HFFc6 (cell line): ENCODE measurements at places on chromosomes 7 and 10.

DNA sequence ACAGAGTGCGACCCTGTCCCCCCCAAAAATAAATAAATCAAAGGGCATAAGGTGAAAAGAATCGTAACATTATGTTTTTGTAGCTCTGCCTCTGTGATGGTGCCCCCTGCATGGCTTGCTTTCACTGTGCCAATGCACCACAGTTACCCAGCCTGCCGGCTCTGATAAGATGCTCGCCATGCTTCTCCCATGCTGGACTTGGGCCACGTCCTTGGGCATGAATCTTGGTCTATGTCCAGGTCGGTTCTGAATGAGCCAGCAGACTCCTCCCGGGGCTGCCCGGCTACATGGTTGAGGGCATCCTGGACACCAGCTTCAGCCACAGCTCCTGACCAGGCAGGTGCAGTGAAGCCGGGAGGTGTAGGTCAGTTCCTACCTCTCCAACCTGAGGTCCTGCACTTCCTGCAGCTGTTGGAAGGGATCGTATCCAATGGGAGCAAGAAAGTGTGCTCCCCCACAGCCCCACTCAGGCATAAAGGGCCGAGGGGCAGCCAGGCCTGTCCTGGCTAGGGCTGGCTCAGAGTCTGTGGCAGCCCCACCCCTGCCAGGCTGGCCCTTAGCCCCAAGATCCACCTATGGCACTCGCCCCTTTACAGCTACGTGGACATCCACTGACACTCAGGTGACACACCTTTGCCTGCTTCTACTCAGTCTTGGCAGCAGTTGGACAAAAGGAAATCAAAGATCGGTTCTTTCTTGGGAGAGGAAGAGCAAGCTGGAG is 34.1 kb downstream of the CHST3 start:
- no peak for DNase-seq

DNA sequence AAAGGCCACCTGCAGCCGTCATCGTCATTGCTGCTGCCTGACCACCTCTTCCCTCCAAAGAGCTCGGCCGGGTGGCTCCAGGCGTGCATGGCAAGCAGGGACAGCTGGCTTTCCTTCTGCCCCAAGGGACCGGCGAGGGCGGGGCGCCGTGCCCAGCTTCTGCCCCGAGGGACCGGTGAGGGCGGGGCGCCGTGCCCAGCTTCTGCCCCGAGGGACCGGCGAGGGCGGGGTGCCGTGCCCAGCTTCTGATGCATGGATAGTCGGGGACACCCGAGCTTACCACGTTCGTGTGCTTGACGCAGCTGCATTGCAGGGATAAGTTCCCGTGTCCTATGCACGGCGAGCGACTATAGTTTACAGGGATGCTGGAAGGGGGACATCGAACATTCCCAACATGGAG is 27.0 kb downstream of the CFAP46 start:
- DNase-seq = no peak

DNA sequence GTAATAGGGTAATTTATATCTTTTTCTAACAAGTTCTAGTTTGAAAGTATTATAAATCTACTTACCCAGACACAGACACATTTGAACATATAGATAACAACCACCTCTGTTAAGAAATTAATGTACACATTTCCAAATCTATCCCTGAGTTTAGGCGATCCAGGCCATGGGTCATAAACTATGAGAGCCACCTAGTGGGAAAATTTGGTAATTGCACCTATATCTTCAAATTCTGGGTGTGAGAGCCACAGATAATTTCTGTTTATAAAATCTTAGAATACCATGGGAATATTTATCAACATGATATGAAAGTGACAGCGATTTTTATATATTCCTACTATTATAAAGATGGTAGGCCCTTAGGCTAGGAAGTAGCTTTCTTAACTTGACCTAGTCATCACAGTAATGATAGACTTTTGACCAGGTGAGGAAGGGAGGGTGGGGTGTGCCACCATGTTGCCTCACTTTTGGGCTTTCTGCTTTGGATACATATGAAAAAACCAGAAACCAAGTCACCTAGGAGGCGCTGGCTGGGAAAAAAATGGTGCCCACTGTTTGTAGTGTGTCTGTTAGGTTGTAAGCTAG is 8.0 kb upstream of the EPHA1 start:
- DNase-seq = peak; percentile 39

DNA sequence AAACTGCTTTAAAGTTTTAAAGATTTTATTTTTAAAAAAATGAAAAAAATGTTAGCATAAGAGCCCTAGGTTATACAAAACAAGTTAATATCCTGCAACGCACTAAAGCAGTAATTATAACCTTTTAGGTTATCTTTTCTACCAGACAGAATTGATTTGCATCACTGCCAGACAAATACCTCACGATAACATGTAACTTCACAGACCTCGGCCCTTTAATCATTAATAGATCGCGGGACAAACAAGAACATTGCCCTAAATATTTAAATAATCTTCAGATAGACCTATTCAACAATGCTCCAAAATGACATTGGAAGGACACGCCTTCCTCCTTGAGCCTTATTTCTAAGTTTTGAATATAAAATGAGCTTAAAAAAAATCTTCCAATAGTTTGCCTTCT is 23.8 kb upstream of the C7orf33 start:
- DNase-seq = no peak

GRCh38 chr7:134532180-134532953 is 5.0 kb downstream of the AKR1B10 start:
- DNase-seq = no peak

DNA sequence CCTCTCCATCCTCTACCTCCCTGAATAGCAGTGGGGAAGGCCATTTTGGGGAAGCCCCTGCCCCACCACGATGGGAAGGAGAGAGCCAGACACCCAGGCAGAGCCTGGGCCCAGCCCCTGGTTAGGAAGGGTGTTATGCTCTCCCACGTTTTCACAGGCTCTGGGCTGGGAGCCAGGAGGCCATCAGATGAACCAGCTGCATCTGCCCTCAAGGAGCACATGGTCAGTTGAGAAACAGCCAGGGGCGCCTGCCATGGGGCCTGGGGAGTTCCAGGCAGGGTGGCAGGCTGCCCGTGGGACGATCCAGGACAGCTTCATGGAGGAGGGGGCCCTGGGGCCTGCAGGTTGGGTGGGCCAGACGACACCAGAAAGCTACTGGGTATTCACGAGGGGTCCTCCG is 47.5 kb downstream of the CAMK2B start:
- DNase-seq = no peak

- DNase-seq = no peak
Measured at GRCh38 chr7:87316097-87316700, 29.3 kb upstream of the CROT start.

- DNase-seq = peak; percentile 84
Measured at GRCh38 chr10:29807163-29807806, 172.5 kb upstream of the SVIL start.

- DNase-seq = no peak
Measured at GRCh38 chr10:94310369-94310768, 52.4 kb downstream of the NOC3L start.

DNA sequence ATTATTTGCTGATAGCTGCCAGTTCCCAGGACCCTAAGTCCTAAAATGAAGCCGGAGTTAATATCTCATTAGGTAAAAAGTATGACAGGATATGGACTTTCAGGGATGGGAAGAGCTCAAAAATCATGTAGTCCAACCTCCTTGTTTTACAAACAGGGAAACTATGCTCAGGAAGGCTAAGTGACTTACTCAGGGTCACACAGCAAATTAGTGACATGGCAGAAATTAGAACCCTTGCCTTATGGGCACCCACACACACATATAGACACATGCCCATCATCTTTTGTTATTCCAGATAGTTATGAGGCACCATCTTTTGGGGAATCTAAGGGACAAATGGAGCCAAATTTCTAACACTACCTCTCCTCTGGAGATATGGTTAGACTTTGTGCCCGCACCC is 91.2 kb upstream of the ARID5B start:
- no peak for DNase-seq

GRCh38 chr10:104333032-104333727 is 5.1 kb downstream of the ITPRIP start:
- no peak for DNase-seq
